ENCODE measurements at places on chromosomes 6 and 20.

- DNase-seq, result peak; percentile 25
Measured at GRCh38 chr6:157019733-157020132, 242.6 kb downstream of the ARID1B start.

GRCh38 chr20:44410583-44411019 lies 55.1 kb downstream of the HNF4A start:
- DNase-seq, result no peak

- DNase-seq, result no peak
Measured at GRCh38 chr20:44020406-44021148, 105.9 kb downstream of the TOX2 start.

- DNase-seq, result peak; percentile 8
Measured at GRCh38 chr6:83467620-83468036, 36.8 kb upstream of the ME1 start.

- peak; percentile 20 for DNase-seq
Measured at GRCh38 chr6:37324131-37325033, 29.4 kb upstream of the RNF8 start.

- DNase-seq, result no peak
Measured at GRCh38 chr6:132198896-132199295, 202.4 kb downstream of the MOXD1 start.

- peak; percentile 11 for DNase-seq
Measured at GRCh38 chr6:135212020-135212806, 31.1 kb downstream of the MYB start.

- no peak for DNase-seq
Measured at GRCh38 chr20:528923-529604, 14.5 kb downstream of the CSNK2A1 start.

Data from CD4-positive, alpha-beta T cell treated with Interleukin-4 for 4 hours (primary cell).